ENCODE measurements at places on chromosomes 5 and 9.

GRCh38 chr5:169412831-169413230, 111.9 kb upstream of the SLIT3 start:
- DNase-seq = no peak

GRCh38 chr5:81086881-81087281, 126.7 kb downstream of the RASGRF2 start:
- DNase-seq = no peak

DNA sequence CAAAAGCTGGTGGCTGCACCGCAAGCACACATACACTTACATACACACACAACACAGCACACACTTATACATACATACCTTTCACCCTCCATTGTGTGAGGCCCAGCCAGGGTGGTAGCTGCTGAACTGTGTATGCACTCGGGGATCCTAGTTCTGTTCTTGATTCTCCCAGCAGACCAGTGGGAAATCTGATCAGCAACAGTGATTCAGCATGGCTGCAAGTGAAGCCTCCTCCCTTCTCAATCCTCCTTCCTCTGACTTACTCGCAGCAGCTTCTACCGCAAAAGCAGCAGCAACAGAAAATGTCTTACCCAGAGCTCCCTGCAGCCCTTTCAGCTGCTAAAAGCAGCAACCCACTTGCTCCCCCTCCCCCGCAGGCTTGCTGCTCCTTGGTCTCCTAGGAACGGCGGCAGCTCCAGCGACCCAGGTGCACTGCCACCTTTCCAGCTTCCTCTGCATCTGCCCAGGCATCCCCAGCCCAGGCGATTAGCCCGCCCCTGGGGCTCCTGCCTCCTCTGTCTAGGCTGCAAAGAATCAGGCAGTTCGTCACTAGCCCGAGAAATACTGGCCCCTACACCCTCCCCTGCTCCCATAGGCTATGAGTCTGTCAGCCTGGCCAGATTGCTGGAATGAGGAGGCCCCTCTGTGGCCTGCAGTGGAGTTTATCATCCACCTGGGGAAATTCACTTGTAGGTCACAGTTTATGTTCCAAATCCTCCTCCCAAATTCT, at the start of gene KLHL3:
KLHL3 (minus strand) TSS at position 535 of the 730 bp plus-strand sequence; CDS start at position 92, 443 bp downstream.
- DNase-seq = no peak

- DNase-seq = no peak
Observed at GRCh38 chr9:93133681-93134014, 403 bp downstream of the NINJ1 start.

- no peak for DNase-seq
Observed at GRCh38 chr9:110332766-110333165, 4.9 kb downstream of the TXNDC8 start.

DNA sequence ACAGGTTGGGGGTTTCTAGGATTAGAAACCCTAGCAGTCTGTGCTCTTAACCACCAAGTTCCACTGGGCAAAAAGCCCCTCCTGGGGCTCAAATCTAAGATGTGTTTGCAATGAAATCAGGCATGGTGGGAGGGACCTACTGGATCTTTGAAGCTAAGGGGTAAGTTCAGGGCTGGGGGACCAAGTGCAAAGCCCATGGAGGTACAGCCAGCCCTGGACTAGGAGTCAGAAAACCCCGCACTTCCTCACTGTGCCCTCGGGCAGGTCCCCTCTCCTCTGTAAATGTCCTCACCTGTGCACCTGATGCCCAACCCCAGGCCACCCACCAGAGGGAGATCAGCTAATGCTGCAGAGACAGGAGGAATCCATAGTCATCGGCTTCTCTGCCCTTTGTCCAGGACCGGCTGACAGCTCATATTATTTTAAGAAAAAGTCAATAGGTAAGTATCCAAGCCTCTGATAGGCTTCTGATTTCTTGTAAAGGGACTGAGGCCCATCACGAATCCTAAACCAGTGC, 138.3 kb downstream of the PAX5 start:
- DNase-seq = no peak

DNA sequence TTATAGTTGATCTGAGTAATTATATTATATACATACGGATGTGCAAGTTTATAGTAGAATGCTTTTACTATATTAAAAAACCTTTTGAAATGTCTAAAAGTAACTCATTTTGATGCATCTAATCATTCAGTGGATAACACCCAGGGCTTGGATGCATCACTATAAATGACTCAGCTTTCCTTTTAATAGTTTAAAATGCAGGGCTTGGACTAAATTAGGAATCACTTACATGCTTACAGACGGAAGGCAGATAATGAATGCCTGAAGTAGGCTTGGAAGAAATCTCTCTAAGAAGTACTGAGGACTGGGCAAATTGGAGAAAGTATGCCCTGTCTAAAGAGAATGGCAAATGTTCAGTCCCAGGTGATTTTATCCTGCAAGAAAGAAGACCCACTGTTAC, 362.5 kb upstream of the CCNH start:
- DNase-seq = no peak

- DNase-seq = no peak
Observed at GRCh38 chr5:45060724-45061123, 252.0 kb downstream of the MRPS30 start.

DNA sequence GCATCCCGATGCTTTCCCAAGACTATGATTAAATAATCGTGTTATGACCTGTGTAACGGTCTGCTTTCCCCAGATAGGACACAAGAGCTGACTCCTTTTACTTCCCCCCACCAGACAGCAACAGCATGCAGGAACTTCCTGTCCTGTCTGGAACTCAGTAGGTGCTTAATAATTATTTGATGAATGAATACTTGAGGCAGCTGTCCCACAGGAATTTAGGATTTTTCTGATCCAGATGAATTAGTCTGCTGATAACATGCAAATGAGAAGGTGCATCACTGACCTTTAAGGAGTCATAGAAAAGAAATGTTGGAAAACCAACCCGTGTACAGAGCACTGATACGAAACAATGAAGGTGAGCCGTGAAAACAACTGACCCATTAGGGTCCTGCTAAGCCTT, 12.2 kb downstream of the RNF130 start:
- no peak for DNase-seq

DNA sequence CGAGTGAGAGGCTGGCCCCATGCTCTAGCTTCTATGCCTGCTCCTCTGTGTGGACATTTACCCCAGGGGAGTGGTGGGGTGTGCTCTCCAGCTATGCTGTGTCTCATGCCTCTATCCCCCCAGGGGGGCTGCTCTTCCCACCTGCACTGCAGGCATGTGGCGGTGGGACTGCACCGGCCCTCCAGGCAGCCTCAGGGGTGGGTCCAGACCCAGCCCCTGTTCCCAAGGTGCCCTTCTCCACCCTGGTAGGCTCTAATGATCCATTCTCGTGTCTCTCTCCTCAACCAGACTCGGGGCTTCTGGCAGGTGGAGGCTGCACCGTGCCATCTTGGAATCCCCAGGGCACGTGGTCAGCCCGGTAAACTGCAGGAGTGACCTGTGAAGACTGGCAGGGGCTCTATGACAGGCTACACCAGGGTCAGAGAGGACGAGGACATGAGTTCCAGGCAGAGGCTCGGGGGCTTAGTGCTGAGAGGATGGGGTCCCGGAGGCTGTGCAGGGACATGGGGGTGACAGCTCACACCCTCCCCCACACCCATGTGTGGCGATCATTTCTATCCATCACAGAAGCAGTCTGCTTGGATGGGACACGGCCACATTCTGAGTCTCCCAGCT, 22.7 kb upstream of the COL5A1 start:
- no peak for DNase-seq

GRCh38 chr5:154242442-154242841, 51.9 kb downstream of the GALNT10 start:
- DNase-seq = no peak

DNA sequence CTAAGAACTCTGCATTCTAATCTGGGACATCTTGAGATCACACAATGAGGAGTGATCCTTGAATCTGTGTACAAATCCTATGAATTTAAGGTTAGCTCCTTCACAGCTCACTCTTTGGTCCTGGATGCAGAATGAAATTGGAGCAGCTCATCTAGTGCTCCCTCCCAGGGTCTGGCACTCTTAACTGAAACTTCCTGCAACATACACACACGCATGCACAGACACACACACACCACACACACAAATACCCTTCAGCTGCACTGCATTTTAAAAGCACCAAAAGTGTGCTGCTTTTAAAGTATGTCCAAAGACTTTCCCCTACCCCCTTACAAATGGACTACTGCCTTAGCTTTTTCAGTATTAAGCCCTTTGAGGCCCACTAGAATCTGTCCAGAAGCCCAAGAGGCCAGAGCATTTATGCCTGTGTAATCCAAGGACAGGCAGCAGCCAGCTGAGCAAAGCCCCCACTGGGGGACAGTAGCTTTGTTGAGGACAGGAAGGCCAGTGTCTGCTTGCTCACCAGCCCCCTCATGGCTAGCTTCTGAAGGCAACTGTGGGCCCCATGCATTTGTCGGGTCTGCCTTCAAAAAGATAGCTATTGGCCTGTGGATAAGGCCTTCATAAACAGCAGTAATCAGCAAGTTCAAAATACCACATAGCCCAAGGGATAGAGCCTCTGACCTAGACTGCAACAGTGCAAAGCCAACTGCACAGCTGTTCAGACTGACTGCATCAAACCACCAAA, 43.6 kb downstream of the CDO1 start:
- no peak for DNase-seq

All from activated naive CD8-positive, alpha-beta T cell treated with anti-CD3 and anti-CD28 coated beads, Interleukin-2, amount 50 U/mL, for 16 hours (primary cell).